ENCODE measurements at places on chromosomes 2 and 18.

- DNase-seq, result no peak
Measured at GRCh38 chr2:207091928-207092327, 73.8 kb downstream of the KLF7 start.

GRCh38 chr2:38499548-38500282, 103.0 kb downstream of the HNRNPLL start:
- DNase-seq, result no peak

- DNase-seq, result no peak
Measured at GRCh38 chr2:151928380-151928779, 100.2 kb upstream of the ARL5A start.

GRCh38 chr2:174802459-174802858, 38.2 kb upstream of the CHRNA1 start:
- no peak for DNase-seq

- DNase-seq, result no peak
Measured at GRCh38 chr2:48532824-48533223, 2.9 kb downstream of the STON1 start.

GRCh38 chr18:49231553-49231952, 228.9 kb downstream of the DYM start:
- no peak for DNase-seq

DNA sequence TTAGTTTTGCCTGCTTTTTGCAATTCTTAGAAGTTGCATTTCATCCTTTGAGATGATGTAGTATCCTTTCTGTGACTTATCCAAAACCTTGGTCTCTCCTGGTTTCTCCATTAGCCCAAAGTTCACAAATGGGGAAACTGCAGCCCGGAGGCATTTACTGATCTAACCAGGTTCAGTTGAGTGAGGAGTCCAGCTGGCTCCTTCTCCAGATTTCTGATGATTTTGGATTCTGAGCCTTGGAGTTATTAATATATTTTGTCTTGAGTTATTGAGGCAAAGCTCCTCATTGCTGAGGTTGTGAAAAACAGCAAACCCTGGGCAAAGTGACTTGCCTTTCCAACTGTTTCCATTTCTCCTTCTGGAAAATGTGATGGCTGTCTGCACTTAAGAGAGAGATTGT, 1.7 kb downstream of the SLC1A4 start:
- no peak for DNase-seq

GRCh38 chr18:74368901-74369705, 53.5 kb downstream of the C18orf63 start:
- no peak for DNase-seq

GRCh38 chr2:152544638-152545037, 172.6 kb downstream of the PRPF40A start:
- no peak for DNase-seq

GRCh38 chr2:206918263-206918662, 21.1 kb upstream of the CPO start:
- DNase-seq, result no peak

DNA sequence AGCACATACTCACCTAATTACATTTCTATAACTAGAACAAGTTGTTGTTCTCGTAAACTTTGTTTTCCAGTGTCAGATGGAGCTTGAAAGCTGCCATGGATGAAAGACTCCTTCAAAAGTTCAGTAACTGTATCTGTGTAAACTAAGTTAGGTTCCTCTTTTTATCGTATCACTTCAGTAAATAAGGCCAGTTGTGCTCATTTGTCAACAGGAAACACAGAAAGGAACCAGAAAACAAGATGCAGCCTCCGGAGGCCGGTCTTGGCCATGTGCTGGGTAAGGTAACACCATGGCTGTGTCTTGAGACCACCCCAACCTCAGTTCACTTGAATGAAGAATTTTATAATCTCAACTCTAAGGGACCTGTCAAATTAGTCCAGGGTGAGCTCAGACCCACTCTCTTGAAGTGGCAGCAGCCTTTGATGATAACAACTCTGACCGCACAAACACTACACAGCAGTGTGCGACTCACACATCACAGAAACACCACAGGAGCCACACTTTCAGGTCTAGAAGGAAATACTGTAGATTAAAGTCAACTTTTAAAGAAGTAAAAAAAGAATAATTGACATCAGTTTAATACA, 213.8 kb downstream of the AFF3 start:
- no peak for DNase-seq

DNA sequence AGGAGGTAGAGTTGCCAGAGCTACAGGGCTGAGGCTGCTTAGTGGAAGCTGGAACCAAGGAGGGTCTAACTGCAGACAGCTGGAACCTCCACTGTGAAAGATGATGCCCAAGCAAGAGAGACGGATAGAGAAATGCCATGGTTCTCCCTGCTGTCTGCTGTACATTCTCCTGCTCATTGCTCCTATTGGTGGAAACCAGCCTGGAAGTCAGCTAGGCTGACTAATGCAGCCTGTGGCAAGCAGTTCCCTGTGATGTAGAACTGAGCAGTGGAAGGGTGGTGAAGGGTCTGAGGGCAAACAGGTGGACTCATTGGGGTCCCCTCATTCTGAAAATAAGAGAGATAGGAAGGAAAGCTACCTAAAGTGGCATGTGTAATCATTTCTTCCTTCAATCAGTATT, 563.6 kb downstream of the SLC4A3 start:
- no peak for DNase-seq

GRCh38 chr2:132577686-132578085, 92.3 kb downstream of the LYPD1 start:
- DNase-seq, result no peak

DNA sequence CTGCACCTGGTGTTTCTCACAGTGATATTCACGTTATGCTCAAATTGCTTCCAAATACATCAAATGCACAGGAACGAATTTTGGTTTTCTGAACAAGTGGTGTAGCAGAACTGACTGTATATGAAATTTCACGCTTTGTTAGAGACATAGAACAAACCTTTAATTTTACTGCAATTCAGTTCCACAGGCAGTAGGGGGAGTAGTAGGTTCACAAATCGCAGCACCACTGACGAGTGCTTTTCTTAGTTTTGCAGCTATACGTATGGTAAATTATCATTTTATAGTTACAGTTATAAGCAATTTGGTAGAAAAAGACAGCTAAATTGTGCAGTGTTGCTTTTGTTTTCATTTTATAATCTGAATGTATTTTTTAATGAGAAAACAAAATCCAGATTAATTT, 113.3 kb downstream of the KIAA1328 start:
- DNase-seq, result no peak

DNA sequence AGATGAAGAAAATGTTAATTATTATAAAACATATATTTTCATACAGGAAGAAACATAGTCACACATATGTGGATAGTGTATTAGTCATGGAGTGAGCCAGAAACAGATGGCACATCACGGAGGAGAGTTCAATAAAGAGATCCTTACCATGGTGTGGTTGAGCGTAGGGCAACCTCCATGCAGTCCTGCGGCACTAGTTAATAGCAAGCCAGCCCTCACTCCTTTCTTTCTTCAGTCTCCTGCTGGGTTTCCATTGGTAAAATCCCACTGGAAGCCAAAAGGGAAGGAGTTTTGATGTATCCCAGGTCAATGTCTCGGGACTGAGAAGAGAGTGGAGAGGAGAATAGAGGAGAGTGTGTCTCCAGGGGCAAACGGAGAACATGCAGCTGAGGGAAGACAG, 328.1 kb downstream of the NR4A2 start:
- DNase-seq, result no peak

GRCh38 chr18:73961804-73962203, 185.8 kb downstream of the FBXO15 start:
- DNase-seq, result no peak

Measured in T-helper 9 cell (primary cell).